NCI-H1694 treated with DMSO at 0.1 percent for 48 hours (cell line): ENCODE measurements at places on chromosomes 1 and 21.
A peak's percentile ranks its signal among the peaks of the same experiment; 100 is the strongest.

GRCh38 chr1:201505503-201505890 is 1.4 kb downstream of the CSRP1 start:
- no peak for DNase-seq

GRCh38 chr1:109040989-109041620 is 797 bp downstream of the WDR47 start:
- DNase-seq, result peak; percentile 60

- no peak for DNase-seq
Measured at GRCh38 chr1:240457203-240457602, 154.8 kb downstream of the GREM2 start.

DNA sequence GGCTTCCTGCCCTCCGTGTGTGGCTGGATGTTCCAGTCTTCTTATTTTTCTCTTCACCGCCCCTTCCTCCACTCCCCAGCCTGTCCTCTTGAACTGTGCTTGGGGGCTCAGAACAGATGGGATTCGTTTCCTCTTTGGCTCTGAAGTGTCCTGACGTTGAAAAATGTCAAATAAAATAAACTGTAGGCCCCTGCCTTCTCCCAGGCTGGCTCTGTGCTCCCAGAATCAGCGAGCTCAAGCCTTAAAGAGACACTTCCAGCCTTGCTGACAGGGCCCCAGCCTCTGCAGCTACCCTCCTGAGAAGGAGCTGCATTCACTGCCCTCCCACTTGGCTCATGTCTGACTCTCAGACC is 104.2 kb upstream of the IPO9 start:
- peak; percentile 35 for DNase-seq

- no peak for DNase-seq
Measured at GRCh38 chr1:156065212-156065611, 4.3 kb downstream of the RAB25 start.

GRCh38 chr1:204241050-204241449 is 27.3 kb upstream of the GOLT1A start:
- DNase-seq, result no peak

DNA sequence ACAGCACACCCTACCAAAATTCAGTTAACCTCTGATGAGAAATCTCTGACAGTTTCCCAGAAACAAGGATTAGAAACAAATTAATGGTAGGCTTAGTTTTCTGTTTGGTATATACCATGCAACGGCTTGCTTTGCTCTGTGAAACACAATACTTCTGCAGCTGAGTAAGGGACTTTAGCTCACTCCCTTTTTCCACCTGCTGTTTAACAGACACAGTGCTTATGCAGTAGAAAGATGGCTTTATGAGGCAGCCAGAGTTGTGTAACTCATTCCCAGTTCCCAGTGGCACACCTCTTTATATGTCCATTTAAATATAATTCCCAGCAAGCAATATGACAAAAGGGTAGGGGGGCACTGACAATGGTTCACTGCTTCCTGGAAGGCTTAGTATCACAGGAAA is 124.0 kb downstream of the PIGK start:
- DNase-seq, result no peak

DNA sequence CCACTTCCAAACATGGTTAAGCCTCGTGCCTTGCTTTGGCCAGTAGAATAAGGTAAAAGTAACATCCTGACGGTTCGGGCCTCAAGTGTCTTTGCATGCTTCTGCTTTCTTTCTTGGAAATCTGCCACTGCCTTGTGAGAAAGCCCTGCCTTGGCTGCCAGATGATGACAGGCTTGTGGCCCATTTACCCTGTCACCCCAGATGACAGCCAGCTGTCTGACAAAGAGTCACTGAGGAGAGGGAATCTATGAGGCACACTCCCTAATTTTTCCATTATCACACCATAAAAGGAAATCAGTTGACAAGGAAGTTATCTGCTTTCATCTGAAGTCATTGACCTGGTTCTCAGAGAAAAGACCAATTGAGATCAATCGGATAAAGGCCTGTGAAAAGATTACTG is 199.8 kb downstream of the USH2A start:
- no peak for DNase-seq
